ENCODE measurements at places on chromosomes 3 and 15. TPM values are rescaled to one million over a fixed set of nuclear protein-coding genes. Genes with fewer than 3 reads are reported as not detected.

- DNase-seq: no peak
Measured at GRCh38 chr3:109265295-109265694, 51.0 kb downstream of the DPPA2 start.

DNA sequence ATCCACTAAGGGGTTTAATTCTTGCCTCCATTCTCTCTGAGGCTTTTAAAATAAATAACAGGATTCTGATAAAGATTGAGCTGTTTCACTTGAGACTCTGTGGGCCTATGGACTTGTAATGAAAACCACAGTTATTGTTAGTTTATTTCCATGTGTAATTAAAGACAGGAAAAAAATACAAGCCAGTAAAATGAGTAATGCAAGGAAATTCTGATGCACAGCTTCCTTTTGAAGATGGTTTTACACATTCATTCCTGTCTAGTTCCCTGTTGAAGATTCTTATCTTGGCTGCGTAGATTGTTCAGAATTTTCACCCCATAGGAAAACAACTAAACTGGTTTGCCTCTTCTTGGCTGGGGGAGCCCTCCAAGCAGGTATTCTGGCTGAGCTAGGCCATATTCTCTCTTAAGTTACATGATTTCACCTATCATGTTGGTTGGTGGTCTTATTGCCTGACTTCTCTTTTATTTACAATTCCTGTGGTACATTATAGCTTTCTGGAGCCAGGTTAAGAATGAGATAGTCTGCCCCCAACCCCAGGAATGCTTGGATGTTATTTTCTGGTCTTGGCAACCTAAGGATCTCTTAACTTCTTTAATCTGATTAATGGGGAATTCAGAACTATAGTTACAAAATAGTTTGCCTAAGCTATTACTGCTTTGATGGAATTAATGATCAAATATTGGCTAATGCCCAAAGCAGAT, 67.6 kb downstream of the MITF start:
- DNase-seq: no peak

GRCh38 chr3:87541723-87542122, 265.3 kb upstream of the POU1F1 start:
- DNase-seq: no peak

- no peak for DNase-seq
Measured at GRCh38 chr15:20672470-20672869, 130.9 kb upstream of the GOLGA6L6 start.

- DNase-seq: peak; percentile 82
Measured at GRCh38 chr3:2098398-2099027, at the start of gene CNTN4. CNTN4 (plus strand) TSS chr3:2098866.

- no peak for DNase-seq
Measured at GRCh38 chr3:117045143-117045542, 335.6 kb downstream of the TUSC7 start.

DNA sequence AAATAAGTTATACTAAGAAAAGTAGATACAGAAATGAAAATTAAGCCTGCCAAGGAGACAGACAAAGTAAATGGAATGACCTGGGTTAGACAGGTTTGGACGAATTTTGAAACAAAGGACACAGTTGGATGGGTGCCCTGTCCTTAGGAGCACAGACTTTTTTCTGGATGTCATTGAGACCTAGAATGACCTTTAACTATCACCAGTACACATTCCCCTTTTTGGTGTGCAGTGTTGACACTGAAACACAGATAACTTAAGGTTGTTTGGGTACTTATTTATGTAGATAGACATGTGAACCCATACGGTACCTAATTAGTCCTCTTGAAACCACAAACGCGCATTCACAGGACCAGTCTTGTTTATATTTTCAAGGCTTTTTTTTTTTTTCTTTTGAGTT, 86.7 kb downstream of the PPARG start:
- DNase-seq: no peak

DNA sequence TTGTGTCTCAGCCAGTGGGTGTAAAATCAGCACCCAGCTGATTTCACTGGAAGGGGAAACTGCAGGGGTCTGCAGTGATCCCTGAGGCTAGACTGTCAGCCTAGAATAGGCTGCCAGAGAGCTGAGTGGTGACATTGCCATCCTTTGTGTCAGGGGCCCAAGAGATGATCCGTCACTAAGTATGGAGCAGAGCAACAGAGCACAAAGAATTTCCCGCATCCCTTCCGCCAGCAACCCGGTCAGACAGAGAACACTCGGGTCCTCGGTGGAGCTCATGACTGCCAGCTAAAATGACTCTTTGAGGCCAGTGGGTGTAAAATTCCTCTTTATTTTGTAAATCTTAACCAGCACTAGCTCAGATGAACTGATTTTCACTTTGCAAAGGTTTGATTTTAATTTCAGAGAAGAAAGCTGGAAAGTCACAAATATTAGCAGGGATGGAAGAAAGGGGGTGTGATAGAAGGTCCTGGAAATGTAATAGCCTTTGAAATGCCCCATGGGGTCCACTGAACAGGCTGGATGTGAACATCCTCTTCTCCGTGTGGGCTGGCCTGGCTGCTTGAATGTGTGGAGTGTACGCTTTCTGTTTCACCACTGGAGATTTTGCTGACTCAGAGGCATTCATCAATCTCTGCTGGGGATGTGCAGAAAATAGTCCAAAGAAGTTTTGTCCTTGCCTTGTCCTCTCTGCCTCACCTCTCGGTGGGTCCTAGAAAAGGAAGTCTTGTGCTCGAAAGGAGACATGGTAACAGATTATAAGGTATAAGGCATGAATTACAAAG, 138.8 kb downstream of the SV2B start:
- DNase-seq: no peak

GRCh38 chr3:120554812-120555606, 41.1 kb upstream of the NDUFB4 start:
- no peak for DNase-seq

- DNase-seq: no peak
Measured at GRCh38 chr15:73936588-73937290, 10.5 kb downstream of the LOXL1 start.

- DNase-seq: no peak
Measured at GRCh38 chr3:64493149-64493548, 194.7 kb downstream of the ADAMTS9 start.

GRCh38 chr3:138367911-138368310, 19.5 kb downstream of the MRAS start:
- no peak for DNase-seq

DNA sequence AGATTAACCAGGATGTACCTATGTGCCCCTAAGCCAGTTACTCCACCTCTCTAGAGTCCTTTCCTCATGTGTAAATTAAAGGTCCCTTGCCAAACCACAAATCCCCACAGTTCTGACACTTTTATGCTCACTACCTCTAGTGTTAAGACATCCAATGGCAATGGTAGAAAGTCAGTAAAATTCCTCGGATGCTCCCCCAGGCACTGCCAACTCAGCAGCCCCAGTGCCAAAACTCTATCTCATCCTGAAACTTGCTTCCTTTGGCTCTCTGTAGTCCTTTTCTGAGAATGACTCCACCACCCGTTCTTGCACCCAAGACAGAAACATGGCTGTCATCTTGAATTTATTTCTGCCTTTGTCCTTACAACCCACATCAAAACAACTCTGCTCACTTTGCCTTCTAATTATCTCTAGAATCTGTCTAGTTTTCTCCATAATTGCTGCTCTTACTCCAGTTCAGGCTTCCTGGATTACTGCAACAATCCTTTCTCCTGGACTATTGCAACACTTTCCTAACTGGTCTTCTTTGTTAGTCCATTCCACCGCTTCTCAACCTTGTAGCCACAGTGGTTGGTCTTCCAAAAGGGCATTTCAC, 41.6 kb downstream of the MB21D2 start:
- DNase-seq: no peak

DNA sequence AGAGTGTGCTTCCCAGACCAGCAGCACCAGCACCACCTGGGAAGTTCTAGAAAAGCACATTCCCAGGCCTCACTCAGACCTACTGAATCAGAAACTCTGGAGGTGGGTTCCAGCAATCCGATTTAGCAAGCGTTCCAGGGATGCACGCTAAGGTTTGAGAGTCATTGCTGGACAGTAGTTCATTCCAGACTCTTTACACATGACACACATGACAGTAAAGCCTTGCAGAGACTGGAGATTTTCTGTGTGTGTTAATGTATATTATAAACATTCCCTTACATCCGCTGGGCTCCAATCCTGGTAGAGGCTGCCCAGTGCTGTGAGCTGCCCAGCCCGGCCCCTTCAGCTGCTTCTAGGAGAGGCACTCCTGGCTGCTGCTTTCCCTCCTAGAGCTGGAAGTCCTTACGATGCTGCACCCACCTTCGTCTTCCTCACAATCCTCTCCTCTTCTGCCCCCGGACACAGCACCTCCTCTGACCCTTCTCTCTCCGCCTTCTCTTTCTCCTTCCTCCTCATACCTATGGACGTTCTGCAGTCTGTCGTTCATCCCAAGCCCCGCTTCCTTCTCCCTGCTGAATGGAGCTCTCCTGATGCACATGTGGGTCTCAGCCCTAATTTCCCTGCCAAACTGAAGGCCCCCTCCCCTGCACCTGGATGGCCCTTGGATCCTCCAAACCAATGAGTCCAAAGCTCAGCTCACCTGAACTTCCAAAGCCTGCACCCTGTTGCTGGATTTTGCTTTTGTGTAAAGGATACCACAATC, 44.4 kb downstream of the ITGA11 start:
- no peak for DNase-seq

DNA sequence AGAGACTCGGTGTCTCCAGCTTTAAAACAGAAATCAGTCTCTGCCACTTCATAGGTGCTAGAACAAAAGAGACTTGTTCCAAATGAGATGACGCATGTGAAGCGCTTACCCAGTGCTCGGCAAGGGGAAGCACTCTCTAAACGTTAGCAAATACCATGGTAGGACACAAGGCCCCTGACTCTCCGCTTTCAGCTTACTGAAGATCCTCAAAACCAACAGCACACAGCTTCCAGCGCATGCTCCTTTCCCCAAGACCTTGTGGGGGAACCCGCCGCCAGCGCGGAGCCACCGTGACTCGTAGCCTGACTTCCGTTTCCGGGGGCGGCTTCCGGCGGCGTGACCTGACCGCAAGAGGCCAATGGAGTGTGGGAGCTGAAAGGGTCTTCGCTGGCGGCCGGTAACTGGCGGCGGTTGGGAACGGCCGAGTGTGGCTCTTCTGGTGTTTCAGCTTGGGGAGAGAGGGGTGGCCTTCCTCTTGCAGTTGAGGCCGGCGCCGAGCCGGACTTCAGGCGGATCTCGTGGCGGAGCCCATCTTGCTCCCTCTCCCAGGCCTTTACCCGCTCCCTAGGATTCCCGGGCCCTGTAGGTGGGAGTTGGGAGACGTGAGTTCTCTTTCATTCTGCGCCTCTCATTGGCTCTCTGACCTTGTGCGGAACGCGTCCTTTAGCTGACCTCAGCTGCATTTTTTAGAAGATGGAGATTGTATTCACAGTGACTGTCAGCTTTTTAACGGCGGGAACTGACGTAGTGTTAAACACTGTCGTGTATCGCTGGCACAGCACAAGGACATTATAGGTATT, at the start of gene THUMPD3:
THUMPD3 (plus strand) TSS at position 324 of the 800 bp plus-strand sequence. CDS start 2,015 bp downstream, outside the sequence.
- peak; percentile 94 for DNase-seq

DNA sequence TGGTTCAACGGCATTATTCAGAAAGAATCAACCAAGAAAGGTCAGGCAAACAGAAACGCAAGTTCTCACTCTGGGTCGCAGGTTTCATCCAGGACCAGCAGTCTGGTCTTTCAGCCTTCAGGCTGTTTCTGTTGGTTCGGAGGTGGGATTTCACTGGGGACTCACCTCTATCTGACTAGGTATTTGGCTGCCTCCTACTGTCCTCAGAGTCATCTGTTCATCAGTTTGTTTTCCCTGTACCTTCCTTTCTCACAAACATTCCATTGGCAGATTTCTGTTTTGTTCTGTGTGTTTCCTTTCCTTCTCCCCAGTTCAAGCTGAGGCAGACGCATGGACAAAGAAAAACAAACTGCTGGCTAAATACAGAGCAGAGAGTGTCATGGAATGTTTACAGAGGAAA, 1046.6 kb upstream of the CFAP20DC start:
- DNase-seq: no peak

GRCh38 chr3:171960159-171960558, 79.2 kb upstream of the FNDC3B start:
- no peak for DNase-seq

- no peak for DNase-seq
Measured at GRCh38 chr15:69491038-69491505, 38.5 kb downstream of the RPLP1 start.

DNA sequence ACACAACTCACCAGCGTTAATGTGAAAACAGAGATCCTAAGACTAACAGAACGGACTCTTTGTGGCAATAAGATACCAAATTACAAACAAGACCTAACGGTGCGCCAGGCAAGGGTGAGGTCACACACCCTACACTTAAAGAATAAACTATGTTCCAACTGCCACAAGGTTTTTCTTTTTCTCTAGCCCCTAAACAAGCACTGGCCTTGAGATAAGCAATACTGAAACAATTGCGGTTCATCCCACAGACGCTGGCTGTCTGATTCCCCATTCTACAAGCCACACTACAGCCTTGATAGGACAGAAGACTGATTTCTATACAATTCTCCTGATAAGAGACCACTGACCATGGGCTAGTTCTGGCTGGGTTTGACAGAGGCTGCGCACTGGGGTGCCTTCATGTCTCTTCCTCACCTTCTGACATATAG, 20.5 kb upstream of the LIMD1 start:
- DNase-seq: no peak

DNA sequence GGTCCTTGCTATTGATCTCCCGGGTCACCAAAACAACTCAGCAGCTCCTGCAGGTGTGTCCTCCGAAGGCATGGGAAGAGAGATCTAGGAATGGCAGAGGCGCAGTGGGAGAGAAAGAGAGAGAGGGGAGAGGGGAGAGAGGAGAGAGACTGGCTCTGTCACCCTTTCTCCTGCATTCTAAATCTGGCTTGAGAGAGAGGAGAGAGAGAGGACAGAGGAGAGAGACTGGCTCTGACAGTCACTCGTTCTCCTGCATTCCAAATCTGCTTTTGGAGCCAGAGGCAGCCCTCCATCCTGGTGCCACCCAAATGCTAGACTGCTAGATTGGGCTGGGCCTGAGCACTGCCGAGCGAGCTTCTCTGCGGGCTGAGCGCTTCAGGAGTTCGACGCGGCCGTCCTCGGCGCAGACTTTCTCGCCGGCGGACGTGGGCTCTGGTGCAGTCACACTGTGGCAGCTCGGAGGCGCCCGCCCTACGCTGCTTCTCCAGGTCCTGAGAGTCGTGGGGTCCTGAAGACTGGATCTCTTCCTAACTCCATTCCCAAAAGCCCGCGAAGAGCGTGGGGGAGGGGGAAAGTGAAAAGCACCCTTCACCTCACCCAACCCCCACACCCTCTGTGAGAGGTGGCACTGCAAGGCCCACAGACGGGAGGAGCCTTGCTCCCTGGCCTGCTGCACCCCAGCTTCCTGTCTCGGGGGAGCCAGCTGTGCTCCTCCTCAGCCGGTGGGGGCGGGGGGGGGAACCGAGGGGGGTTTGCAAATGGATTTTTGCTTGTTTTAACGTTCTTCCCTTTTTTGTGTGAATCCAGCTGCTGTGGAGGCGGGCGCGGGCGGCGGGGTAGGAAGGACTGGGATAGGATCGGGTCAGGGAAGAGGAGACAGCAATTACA, 222.3 kb downstream of the MEIS2 start:
- no peak for DNase-seq

- no peak for DNase-seq
Measured at GRCh38 chr15:69853544-69853951, 244.2 kb downstream of the TLE3 start.

The SELENOK gene
- total RNA-seq: 27.4 TPM

The ARL13B gene
- 6.1 TPM for total RNA-seq

The ACKR2 gene
- 0.85 TPM for total RNA-seq

The KAT2B gene
- total RNA-seq: 17.1 TPM

The CCDC39 gene
- not detected for total RNA-seq

The CLDN18 gene
- total RNA-seq: not detected

The GMNC gene
- 0.09 TPM for total RNA-seq

The ADCY5 gene
- total RNA-seq: 11.8 TPM

The GPR160 gene
- total RNA-seq: 7.7 TPM

The DHX30 gene
- total RNA-seq: 23.1 TPM

The TMEM45A gene
- 15.1 TPM for total RNA-seq

The TRPC1 gene
- total RNA-seq: 2.8 TPM

The ARPP19 gene
- total RNA-seq: 56.7 TPM

The PROS1 gene
- total RNA-seq: 2.8 TPM

The FMN1 gene
- 2.6 TPM for total RNA-seq

Data from pancreas (tissue), 10 donors.